Astrocyte (in vitro differentiated cells and primary cell): ENCODE measurements at places on chromosomes 3 and 15. TPM values are rescaled to one million over a fixed set of nuclear protein-coding genes. Genes with fewer than 3 reads are reported as not detected.

SI gene
- not detected in 2 replicates for total RNA-seq

CLDN11 gene
- 0.22 and 0.70 TPM in 2 replicates for total RNA-seq

ITIH1 gene
- not detected in 2 replicates for total RNA-seq

ARHGAP31 gene
- total RNA-seq, result 48.1 and 58.8 TPM in 2 replicates
